ENCODE measurements at places on chromosomes 7 and 10. TPM values are rescaled to one million over a fixed set of nuclear protein-coding genes. Genes with fewer than 3 reads are reported as not detected.

Gene NKX1-2
- total RNA-seq = 0.06 TPM

Gene MEOX2
- total RNA-seq = not detected

Gene SPDYE2B
- total RNA-seq = not detected

Gene IQUB
- total RNA-seq = 0.12 TPM

Gene SRI
- 126 TPM for total RNA-seq

Gene AKR1B15
- 34.3 TPM for total RNA-seq

Gene TCERG1L
- total RNA-seq = not detected

Gene OR9A2
- total RNA-seq = not detected

Gene NRP1
- 78.6 TPM for total RNA-seq

Gene NPSR1
- total RNA-seq = not detected

Gene SPDYE6
- total RNA-seq = not detected

Gene TAS2R39
- not detected for total RNA-seq

Gene LZTS2
- 46.6 TPM for total RNA-seq

Gene CAMK1D
- 6.3 TPM for total RNA-seq

Gene PLCE1
- total RNA-seq = 6.6 TPM

Gene WEE2
- not detected for total RNA-seq

Gene COL26A1
- total RNA-seq = 0.36 TPM

All from A549 treated with GW870086 at 1 μM for 4 hours (cell line).